Upper lobe of right lung (tissue), 1 donor: ENCODE measurements at places on chromosomes 5 and 9. TPM values are rescaled to one million over a fixed set of nuclear protein-coding genes. Genes with fewer than 3 reads are reported as not detected.

TXNDC8 gene
- not detected for total RNA-seq

CDX1 gene
- not detected for total RNA-seq

OTULINL gene
- total RNA-seq, result 104 TPM

MELK gene
- total RNA-seq, result 1.2 TPM

PCDHGB1 gene
- 2.0 TPM for total RNA-seq

NR6A1 gene
- total RNA-seq, result 4.0 TPM

GHR gene
- total RNA-seq, result 6.6 TPM

DNA sequence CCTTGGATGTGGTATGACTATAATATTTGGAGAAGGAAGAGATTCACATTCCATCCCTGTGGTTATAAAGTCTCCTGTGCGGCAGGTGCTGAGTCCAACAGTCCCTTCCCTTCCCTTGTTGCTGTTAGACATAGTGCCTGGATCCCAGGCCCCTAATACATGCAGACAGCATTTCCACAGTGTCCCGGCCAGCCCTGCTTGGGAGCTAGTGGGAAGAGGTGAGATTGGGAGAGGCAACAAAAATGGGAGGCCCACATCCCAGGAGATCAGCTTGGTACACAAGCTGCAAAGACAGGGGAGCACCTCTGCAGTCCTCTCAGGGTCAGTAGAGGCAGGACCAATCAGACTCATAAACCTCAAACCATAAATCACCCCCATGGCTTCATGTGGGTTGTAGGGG is 3.3 kb upstream of the NEURL1B start:
- H3K27ac ChIP-seq, result no peak overlapping the region
- H3K4me3 ChIP-seq, result no peak overlapping the region
- H3K36me3 ChIP-seq, result no peaks in the 10 kb centered on the region
- DNase-seq, result peak; percentile 12
- peaks cover 6% of the 10 kb centered on the region for H3K4me1 ChIP-seq

GRCh38 chr9:88820055-88820454 is 171.2 kb upstream of the S1PR3 start:
- no peaks in the 10 kb centered on the region for H3K27me3 ChIP-seq
- DNase-seq, result no peak
- H3K4me3 ChIP-seq, result no peak overlapping the region

DNA sequence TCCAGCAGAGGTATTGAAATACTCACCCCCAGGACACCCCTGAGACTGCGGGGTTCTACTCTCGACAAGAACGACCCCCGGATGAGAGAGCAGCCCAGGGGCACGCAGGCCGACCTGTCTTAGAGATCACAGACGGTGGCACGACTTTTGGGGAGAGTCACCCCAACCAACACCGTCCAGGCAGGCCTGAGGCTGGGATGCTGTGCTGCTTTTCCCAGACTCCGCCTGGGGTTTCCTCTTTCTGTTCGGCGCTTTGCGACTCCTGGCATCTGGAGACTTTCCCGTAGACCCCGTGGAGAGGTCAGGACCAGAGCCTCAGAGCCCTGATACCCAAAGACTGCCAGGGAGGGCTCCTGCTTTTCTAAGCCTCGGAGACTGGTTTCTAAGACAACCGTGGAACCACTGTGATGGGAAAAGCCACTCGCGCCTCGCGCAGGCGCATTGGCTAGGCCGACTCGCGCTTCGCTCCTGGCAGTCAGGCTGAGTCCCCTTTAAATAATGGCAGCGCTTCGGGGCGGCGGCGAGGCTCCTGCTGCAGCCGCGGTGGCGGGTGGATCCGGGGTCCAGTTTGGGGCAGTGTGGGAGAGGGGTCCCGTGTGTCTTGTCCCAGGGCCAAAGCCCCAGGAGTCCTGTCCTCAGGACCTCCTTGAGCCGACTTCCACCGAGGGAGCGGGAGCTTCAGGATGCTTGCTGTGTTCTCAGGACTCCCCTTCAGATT is 484.0 kb downstream of the SPATA31A7 start:
- H3K27ac ChIP-seq, result no peak overlapping the region
- no peak overlapping the region for H3K4me3 ChIP-seq
- H3K27me3 ChIP-seq, result no peaks in the 10 kb centered on the region
- DNase-seq, result peak; percentile 57
- no peaks in the 10 kb centered on the region for H3K4me1 ChIP-seq

DNA sequence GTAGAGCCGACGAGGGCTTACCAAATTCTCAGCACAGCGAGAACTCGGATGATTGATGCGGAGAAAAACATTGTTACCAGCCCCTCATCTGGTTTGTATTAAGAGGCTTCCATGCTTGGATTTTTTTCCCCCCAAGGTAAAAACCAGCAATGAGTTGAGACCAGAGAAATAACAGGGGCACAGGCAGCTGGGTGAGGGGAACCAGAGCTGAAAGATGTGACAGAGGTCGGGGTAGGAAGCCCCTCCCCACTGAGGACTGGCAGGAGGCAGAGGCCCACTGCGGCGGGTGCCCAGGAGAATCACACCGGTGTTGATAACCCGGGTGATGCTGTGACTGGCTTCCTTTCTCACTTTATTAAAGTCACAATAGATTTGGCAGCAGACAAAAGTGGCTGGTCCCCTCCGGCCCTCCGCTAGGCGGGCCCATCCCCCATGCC is 116.5 kb upstream of the PHYKPL start:
- H3K36me3 ChIP-seq, result no peaks in the 10 kb centered on the region
- no peaks in the 10 kb centered on the region for H3K4me1 ChIP-seq
- no peak overlapping the region for H3K4me3 ChIP-seq
- no peak overlapping the region for H3K27ac ChIP-seq
- peak; percentile 28 for DNase-seq
- no peaks in the 10 kb centered on the region for H3K27me3 ChIP-seq

DNA sequence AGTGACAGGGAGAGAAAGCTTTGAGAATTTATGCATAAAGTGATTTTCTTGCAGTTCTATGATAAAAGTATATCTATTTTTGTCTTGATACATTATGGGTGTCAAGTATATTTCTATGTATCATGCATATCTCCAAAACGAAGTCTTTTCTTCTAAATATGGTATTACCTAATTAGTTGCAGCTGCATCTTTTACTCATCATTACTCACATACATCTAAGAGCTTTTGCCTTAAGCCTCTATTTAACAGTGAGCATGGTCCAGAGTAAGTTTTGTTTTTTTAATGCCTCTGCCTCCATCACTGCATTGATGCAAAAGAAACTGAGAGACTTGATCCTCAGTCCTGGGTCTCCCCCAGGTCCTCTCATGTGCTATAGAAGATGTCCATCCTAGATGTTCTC is 40.0 kb upstream of the SMC5 start:
- H3K27me3 ChIP-seq, result no peaks in the 10 kb centered on the region
- no peaks in the 10 kb centered on the region for H3K4me1 ChIP-seq
- no peak overlapping the region for H3K27ac ChIP-seq
- no peak overlapping the region for H3K4me3 ChIP-seq

DNA sequence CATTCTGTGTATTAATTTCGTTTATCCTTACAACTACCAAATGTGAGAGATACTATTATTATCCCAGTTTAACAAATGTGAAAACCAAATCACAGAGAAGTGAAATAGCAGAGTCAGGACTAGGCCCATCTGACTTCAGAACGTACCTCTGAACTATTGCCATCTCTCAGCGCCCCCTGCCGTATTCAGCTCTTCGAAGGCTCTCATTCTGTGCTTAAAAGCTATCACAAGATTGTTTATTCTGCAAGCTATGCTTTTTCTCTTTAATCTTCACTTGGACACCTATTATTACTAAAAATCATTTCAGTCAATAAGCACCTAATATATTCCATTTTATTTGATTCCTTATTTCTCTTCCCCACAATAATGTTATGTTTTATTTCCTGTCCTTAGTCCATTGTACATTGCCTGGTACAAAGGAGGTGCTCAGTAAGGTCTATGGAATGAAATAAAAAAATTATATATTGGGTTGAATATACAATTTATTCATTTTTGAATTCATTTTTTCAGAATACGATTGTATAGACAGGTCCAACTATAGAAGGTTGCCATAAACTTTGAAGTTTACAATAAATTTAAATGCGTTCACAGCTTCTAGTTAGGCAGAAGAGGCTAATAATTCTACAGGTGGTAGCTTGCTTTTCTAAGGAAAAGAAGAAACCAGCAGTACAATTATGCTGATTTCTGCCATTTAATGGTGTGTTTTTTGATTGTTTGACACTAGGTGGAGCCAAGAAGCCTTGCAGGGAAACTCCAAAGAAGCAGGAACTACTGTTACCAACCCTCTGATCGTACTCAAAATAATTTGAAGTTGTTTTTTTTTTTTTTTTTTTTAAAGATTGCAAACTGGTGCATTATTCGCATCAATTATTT is 202.2 kb upstream of the DMRTA1 start:
- no peaks in the 10 kb centered on the region for H3K27me3 ChIP-seq
- H3K36me3 ChIP-seq, result no peaks in the 10 kb centered on the region
- peak overlapping the region; percentile 17 for H3K4me3 ChIP-seq
- H3K4me1 ChIP-seq, result no peaks in the 10 kb centered on the region
- H3K27ac ChIP-seq, result no peak overlapping the region
- peak; percentile 60 for DNase-seq

DNA sequence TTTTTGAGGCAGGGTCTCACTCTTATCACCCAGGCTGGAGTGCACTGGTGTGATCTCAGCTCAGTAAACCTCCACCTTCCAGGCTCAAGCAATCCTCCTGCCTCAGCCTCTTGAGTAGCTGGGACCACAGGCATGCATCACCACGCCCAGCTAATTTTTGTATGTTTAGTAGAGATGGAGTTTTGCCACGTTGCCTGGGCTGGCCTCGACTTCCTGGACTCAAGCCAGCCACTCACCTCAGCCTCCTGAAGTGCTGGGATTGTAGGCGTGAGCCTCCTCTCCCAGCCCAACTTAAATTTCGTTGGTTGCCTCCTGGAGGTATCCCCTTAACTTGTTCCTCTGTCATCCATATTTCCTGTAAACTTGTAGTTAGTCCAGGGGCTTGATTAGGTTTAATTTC is 47.2 kb downstream of the RAB24 start:
- H3K27ac ChIP-seq, result no peak overlapping the region
- peaks cover 95% of the 10 kb centered on the region for H3K36me3 ChIP-seq
- H3K4me1 ChIP-seq, result no peaks in the 10 kb centered on the region
- no peak overlapping the region for H3K4me3 ChIP-seq
- H3K27me3 ChIP-seq, result no peaks in the 10 kb centered on the region

- no peak overlapping the region for H3K27ac ChIP-seq
- peak; percentile 62 for DNase-seq
- no peaks in the 10 kb centered on the region for H3K4me1 ChIP-seq
These were observed 19.6 kb downstream of the SH3GLB2 start for GRCh38 chr9:129008469-129008965.

- H3K4me3 ChIP-seq, result no peak overlapping the region
- peaks cover 21% of the 10 kb centered on the region for H3K4me1 ChIP-seq
- H3K27ac ChIP-seq, result no peak overlapping the region
- no peak for DNase-seq
- H3K27me3 ChIP-seq, result no peaks in the 10 kb centered on the region
These were observed 91.1 kb upstream of the NR3C1 start for GRCh38 chr5:143494595-143494994.
